Hematopoietic multipotent progenitor cell treated with erythropoietin and hydrocortisone succinate and interleukin-3 and kit ligand, for 8 days (in vitro differentiated cells): ENCODE measurements at places on chromosomes 1 and 21.

DNA sequence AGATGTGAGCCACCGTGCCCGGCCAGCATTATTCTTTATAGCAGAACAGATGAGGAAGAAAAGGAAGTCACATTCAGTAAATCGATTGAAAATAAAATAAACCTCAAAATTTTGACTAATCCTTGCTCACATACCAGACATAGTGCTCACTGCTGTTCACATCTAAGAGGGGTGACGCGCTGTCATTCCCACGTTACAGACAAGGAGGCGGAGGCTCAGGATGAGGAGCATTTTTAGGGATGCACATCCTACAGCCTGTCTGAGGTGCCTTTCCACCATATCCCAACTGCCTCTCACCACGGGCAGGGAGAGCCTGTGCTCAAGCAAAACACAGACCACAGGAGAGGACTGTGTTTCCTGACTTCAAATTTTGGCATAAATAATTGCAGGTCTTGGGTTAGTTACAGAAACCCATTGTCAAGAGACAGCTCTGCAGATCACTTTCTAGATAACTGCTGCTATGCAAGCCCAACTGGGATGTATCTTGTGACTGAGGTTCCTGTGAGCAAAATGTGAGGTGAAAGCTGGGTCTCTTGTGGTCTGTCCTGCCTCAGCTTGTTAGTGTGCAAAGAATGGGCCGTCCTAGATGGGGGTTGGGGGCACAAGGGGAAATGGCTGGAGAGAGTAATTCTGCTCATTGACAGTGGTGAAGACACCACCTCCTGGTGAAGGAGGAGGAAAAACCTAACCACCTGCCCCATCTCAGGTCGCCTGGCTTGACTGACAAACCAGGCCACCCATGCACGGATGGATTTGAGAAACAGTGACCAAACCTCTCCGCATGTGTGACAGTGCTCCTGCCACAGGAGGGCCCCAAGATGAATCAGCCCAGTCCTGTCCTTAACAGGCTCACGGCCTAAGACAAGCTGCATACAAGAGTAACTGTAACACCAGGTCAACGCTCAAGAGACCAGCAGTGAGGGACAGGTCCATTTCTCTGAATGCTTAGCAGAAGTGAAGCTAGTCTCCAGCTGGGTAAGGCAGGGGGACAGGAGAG lies 8.2 kb downstream of the TNN start:
- DNase-seq, result no peak

- DNase-seq, result no peak
Observed at GRCh38 chr1:181178241-181178879, 89.9 kb downstream of the IER5 start.

DNA sequence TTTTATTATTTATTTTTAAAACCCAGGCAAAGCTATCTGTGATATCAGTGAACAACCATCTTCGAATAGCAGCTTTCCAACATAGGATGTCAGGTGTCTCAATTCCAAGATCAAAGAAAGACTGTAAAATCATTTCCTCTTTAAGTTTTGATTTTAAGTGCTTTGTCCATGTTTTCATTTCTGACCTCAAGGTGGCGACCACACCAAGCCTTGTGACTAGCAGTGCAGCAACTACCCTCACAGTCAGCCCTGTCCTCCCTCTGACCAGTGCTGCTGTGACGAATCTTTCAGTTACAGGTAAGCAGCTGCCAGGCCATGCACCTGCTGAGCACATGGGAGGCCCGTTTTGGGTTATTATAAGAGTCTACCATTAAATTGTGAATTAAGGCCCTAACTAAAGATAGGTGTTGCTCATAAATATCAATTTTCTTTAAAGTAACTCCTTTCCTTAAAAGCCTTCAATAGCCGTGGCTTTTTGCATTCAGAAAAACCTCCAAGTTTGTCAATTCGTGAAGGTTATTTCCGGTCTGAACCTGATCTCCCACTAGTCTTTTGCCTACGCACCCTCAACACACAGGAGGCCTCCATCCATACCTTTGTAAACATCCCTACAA lies 117.0 kb downstream of the CD247 start:
- DNase-seq, result peak; percentile 50

DNA sequence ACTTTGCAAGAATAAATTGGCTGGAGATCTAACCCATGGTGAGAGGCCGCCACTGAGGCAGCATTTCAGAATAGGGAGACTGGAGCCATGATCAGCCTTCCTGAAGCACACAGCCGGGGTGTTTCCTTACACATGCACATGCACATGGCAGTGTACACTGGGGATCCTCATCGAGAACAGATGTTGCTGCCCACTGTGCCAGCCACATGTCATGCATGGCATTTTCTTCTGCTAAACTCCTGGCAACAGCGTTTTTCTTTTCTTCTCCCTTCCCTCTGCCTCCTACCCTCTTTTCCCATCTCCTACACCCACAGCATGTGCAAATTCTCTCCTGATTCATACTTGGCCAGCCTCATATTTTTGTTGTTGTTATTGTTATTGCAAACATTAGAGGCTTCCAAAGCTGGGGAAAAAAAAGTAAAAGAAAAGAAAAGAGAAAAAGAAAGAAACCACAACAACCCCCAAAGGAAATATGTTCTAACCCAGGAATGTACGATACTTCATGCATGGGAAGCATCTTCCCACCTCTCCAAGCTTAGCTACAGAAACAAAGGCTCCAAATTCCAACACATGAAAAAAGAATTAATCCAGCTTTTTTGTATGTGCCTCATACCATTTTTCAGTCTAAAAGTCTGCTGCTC lies 344.0 kb downstream of the ASTN1 start:
- DNase-seq, result no peak

DNA sequence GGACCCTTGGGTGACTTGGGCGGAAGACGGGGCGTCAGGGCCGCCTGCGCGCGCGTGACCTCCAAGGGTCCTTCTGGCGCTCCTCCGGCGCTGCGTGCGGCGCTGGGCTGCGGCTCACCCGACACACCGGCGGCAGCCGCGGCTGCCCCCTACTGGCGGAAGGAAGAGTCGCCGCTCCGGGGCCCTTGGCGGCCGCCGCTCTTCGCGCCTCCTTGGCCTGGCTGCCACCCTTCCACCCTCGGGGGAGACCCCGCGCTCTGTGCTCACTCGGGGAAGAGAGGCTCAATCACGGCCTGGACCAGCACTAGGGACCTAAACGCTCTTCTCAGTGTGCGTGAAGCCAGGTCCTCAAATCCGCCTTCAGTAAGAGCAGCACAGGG lies 89.7 kb downstream of the DMRTA2 start:
- peak; percentile 51 for DNase-seq

DNA sequence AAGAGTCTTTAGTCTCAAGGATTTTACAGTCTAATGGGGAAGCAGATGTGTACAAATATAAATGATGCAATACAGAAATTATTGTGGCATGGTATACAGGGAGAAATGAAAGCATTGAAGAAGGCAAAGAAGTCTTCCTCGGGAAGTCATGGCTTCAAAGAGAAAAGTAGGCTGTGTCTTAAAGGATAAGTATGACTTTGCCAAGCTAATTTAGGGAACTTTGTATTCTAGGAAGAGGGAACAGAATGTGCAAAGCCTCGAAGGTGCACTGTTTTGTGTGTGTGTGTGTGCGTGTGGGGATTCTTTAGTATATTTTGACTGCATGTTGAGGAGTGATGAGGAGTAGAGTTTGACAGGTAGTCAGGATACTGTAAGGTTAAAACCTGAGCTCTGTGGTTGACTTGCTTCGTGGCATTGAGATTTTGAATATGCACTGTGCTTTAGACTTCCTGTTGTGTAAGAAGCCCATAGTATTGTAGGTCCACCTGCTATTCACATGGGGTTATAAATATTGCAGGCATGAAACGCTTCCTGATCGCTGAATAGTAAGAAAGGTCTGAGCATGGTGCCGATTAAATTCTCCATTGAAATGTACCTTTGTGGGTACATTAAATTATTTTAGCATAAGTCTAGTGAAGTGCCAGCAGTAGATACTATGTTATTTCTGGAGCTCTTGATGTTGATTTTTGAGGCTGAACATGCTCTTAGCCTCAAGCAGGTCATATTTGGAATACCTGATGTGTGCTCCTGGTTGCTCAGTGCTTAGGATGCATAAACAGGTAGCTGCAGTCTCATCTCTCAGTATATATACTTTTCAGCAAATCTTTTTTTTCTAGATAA lies 8.0 kb downstream of the SMAP2 start:
- peak; percentile 45 for DNase-seq

DNA sequence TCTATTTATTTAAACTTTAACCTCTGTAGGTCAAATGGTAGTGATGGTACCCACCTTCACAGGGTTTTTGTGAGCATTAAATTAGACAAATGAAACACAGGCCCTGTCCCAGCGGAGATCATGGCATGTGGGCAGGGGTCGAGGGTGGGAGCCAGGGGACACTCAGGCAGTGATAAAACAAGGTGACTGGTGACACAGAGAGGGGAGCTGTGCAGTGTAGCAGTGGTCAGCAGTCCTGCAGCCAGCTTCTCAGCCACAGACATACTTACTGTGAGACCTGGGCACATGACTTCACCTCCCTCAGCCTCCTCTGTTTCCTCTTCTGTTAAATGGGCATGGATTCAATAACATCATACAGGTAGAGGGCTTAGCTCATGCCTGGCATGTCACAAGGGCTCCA lies 44.9 kb downstream of the SRRM1 start:
- no peak for DNase-seq

DNA sequence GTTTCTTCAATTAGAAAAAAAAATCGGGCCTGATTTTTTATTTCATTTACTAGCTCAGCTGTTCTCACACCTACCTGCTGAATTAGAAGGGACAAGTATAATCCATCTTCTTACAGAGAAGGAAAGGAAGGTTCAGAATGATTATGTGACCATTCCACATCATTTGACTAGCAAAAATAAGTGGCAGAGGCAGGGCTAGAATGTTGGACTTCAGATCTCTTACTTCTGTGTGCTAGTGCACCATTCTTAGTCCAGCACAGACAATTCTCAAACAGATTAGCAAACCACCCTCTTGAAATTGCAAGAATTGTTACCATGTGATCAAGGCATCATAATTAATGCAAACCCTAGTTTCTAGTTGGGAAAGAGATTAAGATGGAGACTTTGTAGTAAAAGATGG lies 32.7 kb downstream of the CTH start:
- no peak for DNase-seq

DNA sequence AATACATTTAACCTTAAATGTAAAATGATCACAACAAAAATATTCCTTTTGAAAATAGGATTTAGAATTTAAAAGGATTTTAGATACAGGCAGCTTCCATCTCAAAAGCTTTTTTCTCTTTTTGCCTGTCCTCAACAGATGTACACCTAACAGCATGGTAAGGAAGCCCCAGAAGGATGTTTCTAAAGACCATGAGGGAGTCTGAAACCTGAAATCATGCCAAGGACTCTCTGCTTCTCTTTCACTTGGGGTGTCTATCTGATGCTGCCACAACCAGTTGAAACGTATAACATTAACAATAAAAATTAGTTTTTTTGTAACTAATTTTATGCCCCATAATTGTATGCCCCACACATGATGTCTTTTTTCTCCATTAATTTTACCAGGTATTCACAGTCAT lies 5.4 kb upstream of the ZNF281 start:
- no peak for DNase-seq

DNA sequence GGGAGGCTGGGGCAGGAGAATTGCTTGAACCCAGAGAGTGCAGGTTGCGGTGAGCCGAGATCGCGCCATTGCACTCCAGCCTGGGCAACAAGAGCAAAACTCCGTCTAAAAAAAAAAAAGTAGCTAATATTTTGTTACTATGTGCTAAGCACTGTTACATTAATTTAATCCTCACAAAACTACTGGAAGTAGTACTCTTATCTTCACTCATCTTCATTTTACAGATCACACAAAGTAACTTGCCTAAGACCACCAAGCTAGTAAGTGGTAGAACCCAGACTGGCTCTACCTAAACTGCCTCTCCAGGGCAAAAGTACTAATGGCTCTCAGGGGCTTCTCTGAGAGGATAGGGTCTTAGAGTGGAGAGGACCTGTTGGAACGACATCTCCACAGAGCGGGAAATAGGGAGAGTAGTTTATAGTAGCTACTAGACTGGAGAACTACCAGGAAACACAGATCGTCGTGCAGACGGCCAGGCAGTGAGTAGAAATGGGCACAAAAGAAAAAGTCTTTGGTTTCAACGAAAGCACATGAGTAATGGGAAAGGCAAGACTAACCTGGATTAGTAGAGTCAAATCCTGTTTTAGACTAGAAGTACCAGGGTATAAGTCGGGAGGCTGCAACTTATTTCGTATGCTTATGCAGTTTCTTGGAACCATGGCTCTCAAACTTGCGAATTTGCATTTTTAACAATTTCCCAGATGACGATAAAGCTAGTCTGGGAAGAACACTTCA lies 1.4 kb downstream of the CLCC1 start:
- no peak for DNase-seq

DNA sequence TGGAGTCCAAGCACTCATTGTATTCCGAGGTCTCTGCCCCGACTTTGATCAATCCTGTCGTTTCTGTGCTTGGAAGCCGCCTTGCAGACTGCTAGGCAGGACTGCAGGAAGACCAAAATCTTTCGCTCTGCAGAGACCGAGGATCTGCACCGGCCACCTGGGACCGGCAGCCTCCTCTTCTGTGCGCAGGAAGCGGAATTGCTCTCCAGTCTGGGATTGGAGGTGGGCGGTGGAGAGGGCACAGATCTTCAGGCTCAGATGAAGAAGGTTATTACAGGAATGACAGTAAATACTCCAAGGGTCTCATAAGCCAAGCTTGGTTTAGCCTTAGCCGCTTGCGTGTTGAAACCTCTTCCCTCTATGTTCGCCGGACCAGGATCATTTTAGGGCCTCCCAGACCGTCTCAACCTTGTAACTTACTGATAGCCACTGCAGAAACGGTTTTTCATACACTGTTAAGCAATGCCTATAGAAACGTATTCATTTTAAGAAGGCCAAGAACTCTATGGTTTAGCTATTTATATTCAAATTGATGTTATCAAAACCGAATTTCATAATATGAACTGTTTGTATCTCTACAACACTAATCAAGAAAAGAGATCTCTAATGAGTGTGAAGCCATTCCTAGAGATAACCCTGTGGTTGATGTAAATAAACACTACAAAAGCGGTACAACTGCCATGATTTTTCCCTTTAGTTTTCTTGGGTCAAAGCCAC lies 1.1 kb downstream of the MIA3 start:
- DNase-seq, result peak; percentile 23

DNA sequence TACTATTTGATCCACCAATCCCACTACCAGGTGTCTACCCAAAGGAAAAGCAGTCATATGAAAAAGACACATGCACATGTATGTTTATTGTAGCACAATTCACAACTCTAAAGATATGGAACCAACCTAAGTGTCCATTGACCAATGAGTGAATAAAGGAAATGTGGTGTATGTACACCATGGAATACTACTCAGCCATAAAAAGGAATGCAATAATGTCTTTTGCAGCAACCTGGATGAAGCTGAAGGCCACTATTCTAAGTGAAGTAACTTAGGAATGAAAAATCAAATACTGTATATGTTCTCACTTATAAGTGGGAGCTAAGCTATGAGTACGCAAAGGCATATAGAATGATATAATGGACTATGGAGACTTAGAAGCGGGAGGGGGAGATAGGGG lies 12.6 kb downstream of the ADIPOR1 start:
- DNase-seq, result no peak

- no peak for DNase-seq
Observed at GRCh38 chr21:41562101-41563000, 54.4 kb upstream of the TMPRSS2 start.

GRCh38 chr1:58304346-58304975 lies 242.1 kb downstream of the OMA1 start:
- DNase-seq, result no peak
